ENCODE measurements at places on chromosomes 7 and 10.

- DNase-seq: peak; percentile 45
Measured at GRCh38 chr10:71344154-71344925, 25.3 kb downstream of the SLC29A3 start.

DNA sequence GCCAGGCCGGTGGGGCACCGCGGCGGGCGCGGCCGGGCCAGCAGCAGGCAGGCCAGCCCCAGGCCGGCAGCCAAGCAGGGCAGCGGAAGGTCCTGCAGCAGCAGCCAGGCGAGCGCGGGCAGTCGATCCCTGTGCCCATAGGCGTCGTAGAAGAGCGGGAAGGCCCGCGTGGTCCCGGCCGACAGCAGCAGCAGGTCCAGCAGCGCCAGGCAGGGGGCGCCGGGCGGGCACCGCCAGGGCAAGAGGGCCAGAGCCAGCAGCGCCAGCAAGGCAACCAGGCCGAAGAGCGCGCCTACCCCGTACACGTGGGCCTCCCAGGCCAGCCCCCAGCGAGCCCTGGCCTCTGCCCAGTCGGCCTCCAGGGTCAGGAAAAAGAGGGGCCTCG lies 8.4 kb upstream of the RBM28 start:
- DNase-seq: peak; percentile 72

GRCh38 chr10:80684259-80684658 lies 146.6 kb downstream of the SH2D4B start:
- no peak for DNase-seq

DNA sequence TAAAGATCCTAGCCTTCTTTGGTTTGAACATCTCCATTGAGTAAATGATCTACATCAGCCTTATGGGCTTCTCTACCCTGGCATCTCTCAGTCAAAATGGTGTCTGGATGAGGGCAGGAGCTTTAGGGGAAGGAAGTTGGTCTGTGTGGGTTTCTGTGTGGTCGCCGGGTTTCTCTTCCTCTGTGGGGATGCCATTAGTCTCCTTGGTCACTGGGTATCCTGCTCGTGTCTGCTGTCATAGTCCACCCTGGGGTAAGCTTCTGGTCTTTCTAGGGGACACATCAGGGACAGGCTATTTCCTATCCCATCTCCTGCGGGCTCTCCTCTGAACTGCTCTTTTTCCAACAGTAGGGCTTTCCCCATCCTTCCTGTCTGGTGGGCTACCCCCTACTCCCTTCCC lies 150.3 kb upstream of the NPY start:
- no peak for DNase-seq

GRCh38 chr10:112687647-112688046 lies 240.6 kb downstream of the VTI1A start:
- DNase-seq: no peak

GRCh38 chr7:84196084-84196503 lies 1.5 kb upstream of the SEMA3A start:
- DNase-seq: peak; percentile 31

DNA sequence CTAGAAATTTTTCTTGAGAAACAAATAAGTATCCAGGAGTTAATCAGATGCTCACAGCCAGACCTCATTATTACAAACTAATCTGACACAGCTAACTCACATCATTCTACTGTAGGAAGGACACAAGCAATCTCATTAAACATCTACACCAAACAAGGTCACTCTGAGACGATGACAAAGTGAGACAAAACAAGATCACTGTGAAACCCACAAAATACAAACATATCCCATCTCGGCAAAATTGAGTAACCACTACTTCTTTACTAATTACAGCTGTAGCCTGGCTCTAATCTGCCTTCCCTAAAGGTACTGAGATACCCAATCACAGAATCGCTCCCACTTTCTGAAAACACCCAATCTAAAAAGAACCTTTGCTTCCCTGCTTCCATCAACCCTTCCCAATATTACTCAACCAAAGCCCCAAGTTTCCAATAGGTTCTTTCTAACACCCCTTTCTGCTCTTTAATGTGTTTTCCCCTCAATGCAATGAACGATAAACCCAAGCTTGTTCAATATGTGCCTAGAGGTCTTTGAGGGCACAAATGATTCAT lies 26.9 kb downstream of the CCDC6 start:
- no peak for DNase-seq

- no peak for DNase-seq
Measured at GRCh38 chr10:91050371-91051034, 129.6 kb upstream of the ANKRD1 start.

DNA sequence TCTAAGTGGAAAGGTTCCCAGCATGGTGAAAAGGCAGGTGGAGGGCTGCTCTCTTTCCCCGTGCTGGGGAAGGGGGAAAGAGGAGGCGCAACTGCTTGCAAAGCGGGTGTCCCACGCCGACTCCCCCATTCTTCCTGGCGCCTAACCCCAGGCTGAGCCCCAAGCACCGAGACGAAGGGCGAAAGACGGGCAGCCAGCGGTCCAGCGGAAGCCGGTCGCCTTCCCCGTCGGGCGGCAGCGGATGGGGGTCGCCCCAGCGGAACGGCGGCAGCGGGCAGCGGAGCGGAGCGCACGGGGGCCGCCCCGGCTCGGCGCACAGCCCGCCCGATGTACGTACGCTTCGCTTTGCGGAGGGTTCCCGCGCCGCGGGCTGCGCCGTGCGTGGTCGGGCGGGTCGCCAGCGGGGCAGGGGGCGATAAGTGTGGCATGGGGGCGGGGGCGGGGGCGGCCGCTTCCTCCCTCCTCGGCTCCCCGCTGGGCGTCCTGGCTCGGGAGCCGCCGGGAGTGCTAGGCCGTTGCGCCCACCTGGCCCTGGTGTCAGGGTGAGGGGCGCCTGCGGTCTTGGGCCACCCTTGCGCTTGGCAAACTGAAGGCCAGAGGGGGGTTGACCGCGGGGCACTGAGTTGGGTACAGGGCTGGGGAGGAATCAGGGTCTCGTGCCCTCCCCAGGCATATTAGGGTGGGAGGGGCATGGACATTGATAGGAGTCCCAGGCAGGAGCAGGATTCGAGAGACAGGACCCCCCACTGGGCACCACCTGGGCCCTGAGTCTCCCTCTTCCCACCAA lies 35.2 kb upstream of the HSPB1 start:
- DNase-seq: peak; percentile 51

DNA sequence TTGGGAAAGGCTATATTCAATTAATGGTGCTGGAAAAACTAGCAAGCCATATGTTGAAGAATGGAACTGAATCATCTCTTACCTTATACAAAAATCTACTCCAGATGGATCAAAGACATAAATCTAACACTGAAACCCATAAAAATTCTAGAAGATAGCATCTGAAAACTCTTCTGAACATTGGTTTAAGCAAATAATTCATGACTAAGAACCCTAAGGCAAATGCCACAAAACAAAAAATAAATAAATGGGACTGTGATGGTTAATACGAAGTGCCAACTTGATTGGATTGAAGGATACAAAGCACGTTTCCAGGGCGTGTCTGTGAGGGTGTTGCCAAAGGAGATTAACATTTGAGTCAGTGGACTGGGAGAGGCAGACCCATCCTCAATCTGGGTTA lies 1130.0 kb downstream of the DNAJB9 start:
- DNase-seq: no peak

GRCh38 chr10:62805231-62806099 lies 945 bp downstream of the ADO start:
- peak; percentile 22 for DNase-seq

DNA sequence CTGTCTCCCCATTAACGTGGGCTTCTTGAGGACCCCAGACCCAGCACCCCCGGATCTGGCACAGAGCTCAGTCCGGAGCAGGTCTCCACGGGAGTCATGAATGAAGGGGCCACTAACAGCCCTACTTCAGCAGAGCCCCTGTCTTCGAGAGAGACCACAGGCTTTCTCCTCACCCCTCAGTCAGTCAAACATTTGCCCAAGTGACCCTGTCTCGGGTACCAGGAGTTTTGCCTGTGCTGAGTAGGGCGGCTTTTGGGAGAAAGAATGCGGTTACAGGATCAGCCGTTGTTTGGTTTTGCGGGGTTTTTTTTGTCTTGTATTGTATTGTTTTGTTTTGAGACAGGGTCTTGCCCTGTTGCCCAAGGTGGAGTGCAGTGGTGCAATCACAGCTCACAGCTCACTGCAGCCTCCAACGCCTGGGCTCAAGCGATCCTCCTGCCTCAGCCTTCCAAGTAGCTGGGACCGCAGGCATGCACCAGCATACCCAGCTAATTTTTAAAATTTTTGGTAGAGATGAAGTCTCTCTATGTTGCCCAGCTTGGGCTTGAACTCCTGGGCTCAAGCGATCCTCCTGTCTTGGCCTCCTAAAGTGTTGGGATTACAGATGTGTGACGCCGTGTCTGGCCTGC lies 16.5 kb downstream of the ADAP1 start:
- no peak for DNase-seq

DNA sequence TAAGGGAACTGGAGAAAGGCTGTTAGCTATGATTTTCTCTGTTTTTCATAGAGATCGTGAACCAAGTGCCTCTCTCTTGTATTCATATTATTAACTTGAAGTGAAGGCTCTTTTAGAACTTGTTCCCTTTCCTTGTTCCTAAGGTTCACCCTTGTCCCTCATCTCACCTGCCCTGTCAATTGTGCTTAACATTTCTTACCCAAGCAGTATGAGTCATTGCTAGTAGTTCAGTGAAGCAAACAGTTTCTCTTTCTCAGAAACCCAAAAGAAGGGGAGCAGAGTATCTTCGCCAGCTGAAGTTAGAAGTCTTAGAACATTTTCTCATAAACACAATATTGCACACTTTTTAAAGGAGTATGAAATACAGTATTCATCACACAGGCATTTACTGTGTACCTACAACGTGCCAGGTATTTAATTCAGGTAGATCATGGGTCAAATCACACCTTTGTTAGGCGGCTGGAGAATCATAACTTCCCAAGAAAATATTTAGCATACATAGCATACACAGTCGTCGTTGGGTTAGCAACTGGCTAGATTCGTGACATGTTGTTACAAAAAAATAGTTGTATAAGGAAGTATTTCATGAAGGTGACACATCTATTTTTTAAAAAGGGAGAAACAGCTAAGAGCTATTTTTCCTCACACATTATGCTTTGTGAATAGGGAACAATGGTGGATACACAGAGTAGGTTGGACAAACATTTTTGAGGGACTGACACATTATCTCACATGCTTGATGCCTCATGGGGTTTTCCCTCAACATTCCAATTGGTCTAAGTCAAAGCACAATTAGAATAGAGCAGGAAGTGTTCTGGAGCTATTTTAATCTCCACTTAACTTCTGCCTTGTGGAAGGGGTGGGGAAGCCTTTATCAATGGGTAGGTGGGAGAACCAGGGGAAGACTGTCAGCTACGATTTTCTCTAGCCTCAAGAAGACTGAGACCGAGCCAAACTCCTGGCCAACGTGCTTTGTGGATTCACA lies 13.2 kb downstream of the HDAC9 start:
- peak; percentile 58 for DNase-seq
